ENCODE measurements at places on chromosomes 1 and 21.

GRCh38 chr1:24421502-24421901, 5.9 kb downstream of the NIPAL3 start:
- DNase-seq = no peak

DNA sequence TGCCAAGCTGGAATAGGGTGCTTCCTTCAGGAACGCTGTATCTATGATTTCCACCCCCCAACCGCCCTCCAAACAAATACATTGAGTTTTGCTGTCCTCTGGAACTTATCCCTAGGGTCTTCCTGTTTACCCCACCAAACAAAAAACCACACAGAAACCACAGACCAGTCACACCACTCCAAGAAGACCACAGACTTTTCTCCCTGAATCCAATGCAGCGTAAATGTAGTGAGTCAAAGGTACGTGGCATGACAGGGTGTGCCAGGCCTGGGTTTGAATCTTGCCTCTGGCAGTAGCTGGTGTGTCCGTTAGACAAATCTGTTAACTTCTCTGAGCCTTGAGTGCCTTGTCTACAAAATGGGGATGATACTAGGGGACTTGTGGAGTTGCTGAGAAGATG, 27.8 kb downstream of the ASAP3 start:
- no peak for DNase-seq

- no peak for DNase-seq
Measured at GRCh38 chr1:64906447-64906846, 59.9 kb downstream of the JAK1 start.

DNA sequence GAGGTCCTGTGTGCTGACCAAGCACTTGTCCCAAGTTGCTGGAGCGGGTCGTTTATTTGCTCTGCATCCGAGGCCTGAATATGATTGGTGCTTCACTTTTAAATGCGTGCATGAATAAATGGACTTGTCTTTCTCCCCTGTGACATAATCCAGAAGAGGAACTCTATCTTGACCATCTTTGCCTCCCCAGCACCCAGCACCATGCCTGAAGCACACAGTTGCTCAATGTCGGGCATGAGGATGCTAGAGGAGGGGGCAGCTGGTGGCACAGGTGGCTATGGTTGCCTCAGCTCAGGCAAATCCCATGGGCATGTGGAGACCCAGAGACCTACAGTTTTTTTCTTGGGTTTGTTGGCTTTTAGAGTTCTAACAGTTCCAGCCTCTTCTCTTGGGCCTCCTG, 142.6 kb downstream of the KAZN start:
- no peak for DNase-seq

- DNase-seq = no peak
Measured at GRCh38 chr1:108533351-108534083, 26.4 kb upstream of the EEIG2 start.

DNA sequence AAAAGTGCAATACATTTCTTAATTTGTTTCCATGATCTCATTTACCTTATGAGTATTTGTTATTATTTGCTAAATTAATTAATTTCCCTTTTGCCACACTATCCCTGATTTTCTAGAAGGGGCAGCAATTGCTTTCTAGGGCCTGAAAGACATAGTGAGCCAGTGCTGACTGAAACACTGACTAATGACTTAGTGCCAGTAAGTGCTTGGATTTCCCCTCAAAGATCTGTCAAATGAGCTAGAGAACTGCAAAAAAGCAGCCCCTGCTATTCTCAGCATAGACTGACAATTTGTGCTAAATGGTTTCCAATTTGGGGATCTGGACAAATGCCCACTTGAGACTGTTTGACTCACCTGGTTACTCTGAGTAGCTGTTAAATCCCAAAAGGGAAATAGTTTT, 35.6 kb upstream of the USH2A start:
- DNase-seq = no peak

GRCh38 chr1:246906833-246907232, 24.9 kb downstream of the AHCTF1 start:
- DNase-seq = no peak

GRCh38 chr1:85313888-85314696, 37.7 kb upstream of the BCL10 start:
- no peak for DNase-seq

GRCh38 chr1:167774710-167775109, 52.9 kb downstream of the MPZL1 start:
- no peak for DNase-seq

GRCh38 chr1:51439895-51440294, 79.2 kb downstream of the EPS15 start:
- DNase-seq = no peak

DNA sequence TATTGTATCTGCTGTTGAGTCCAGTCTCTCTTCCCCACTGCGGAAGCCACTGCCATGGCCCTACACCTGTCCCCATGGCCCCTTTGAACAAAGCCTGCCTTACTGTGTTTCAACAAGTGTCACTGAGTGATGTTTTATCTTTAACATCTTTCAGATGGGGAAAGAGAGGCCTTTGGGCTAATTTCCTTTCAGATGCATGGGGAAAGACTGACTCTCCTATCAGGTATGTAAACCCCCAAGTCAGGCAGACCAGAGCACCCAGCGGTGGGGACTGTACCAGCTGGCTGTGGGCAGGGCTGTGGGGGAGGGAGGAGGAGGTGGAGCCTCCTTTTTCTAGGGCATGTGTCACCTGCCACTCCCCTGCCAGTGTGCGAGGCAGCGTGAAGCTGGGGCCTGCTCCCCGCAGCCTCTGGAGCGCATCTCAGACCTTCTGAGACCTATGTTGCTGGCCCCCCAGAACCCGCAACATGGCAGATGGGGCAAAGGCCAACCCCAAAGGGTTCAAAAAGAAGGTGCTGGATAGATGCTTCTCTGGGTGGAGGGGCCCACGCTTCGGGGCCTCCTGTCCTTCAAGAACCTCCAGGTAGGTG, at the start of gene PLA2G2F:
Gene PLA2G2F, plus strand, starts transcription at position 363 of the 590 bp plus-strand sequence. Its CDS starts 105 bp downstream, at position 468.
- no peak for DNase-seq

- no peak for DNase-seq
Measured at GRCh38 chr1:91778964-91779363, 107.0 kb downstream of the TGFBR3 start.

- DNase-seq = no peak
Measured at GRCh38 chr21:26409735-26410134, 163.4 kb downstream of the CYYR1 start.

- DNase-seq = no peak
Measured at GRCh38 chr1:180888870-180889269, 23.8 kb upstream of the KIAA1614 start.
